HEK293T (cell line): ENCODE measurements at places on chromosomes 1 and 21.

- DNase-seq = no peak
Observed at GRCh38 chr1:233111731-233112130, 161.3 kb downstream of the NTPCR start.

- no peak for DNase-seq
Observed at GRCh38 chr1:200081969-200082245, 54.4 kb downstream of the NR5A2 start.

GRCh38 chr1:165439330-165439729, 5.6 kb downstream of the RXRG start:
- no peak for DNase-seq

- DNase-seq = no peak
Observed at GRCh38 chr1:101008229-101008834, 17.3 kb downstream of the DPH5 start.

- DNase-seq = no peak
Observed at GRCh38 chr1:115727706-115728249, 40.7 kb downstream of the CASQ2 start.

- DNase-seq = no peak
Observed at GRCh38 chr1:94602316-94602715, 60.8 kb upstream of the F3 start.

DNA sequence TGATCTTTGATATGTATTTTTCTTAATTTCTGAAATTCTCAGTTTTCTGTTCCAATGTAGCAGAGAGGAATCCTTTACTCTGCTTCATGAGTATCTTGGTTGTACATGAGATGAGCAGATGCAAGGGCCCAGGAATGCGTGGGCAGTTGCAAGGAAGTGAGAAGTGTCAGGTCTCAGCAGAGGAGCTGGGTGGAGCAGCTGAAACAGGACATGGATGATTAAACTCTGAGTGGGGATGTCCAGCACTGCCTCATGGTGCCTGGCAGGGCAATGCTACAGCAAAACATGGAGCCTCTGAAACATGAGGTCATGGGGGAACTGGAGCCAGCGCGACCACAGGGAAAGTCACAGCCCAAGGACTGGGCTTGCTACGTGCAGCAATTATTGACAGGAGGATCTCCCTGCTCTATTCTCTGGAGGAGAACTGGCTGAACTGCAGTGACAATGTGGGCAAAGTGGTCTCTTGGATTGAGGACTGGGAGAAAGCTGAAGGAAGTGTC, 48.4 kb downstream of the COLGALT2 start:
- DNase-seq = no peak

GRCh38 chr1:22531251-22531650, 32.0 kb upstream of the EPHA8 start:
- no peak for DNase-seq

GRCh38 chr1:229231754-229232119, 39.2 kb upstream of the RAB4A start:
- DNase-seq = no peak

DNA sequence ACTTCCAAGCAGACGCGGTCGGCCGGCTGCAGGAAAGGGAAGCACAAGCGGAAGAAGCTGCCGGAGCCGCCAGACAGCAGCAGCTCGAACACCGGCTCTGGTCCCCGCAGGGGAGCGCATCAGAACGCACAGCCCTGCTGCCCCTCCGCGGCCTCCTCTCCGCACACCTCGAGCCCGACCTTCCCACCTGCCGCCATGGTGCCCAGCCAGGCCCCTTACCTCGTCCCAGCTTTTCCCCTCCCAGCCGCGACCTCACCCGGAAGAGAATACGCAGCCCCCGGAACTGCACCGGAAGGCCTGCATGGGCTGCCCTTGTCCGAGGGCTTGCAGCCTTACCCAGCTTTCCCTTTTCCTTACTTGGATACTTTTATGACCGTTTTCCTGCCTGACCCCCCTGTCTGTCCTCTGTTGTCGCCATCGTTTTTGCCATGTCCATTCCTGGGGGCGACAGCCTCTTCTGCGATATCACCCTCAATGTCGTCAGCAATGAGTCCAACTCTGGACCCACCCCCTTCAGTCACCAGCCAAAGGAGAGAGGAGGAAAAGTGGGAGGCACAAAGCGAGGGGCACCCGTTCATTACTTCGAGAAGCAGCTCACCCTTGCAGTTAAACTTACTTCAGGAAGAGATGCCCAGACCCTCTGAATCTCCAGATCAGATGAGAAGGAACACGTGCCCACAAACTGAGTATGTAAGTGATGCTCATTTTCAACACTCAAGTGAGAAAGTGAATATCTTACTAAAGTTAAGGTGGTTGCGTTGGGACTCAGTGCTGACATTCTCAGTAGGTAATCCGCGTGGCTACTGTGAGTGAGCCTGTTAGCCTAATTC, 25.5 kb downstream of the UTS2 start:
- no peak for DNase-seq

GRCh38 chr21:36097427-36098181, 27.8 kb downstream of the CBR1 start:
- peak; percentile 31 for DNase-seq

DNA sequence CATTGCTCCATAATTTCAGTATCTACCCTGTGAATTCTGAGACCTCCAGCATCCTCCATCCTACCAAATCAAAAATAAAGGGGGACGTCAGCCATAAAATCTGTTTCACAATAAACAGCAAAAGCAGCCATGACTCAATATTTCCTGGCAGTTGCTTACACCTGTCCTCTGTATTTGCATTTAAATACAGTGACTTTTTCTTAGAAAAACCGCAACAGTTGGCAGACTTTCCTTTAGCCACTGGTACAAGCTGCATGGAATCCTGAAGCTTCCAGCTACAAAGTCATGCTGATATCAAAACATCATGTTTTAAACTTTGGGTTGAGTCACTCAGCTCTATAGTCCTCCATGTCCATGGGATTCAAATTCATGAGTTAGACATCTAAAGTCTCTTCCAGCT, 278.0 kb upstream of the KAZN start:
- DNase-seq = no peak

GRCh38 chr1:166695115-166695514, 144.2 kb upstream of the POGK start:
- DNase-seq = no peak

DNA sequence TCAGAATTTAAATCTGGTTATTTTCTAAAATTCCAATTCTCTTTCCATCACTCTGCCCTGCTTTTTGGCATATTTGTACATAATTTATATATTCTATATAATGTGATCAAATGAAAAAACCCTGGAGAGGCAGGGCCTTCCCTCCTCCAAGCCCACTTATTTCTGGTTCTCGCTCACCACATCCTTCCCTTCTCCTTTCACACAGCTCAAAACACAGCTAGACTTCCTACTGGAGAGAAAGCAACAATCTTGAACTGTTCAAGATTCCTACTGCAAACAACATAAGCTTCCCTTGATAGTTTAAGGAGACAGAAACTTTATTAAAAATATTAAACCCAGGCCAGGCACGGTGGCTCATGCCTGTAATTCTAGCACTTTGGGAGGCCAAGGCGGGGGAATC, 7.6 kb upstream of the AIM2 start:
- DNase-seq = no peak

- DNase-seq = no peak
Observed at GRCh38 chr21:42522271-42522670, 8.6 kb downstream of the SLC37A1 start.

- DNase-seq = no peak
Observed at GRCh38 chr1:94416901-94417727, 1.1 kb upstream of the ABCD3 start.
